Uterus (tissue), 4 donors: ENCODE measurements at places on chromosomes 3 and 15. TPM values are rescaled to one million over a fixed set of nuclear protein-coding genes. Genes with fewer than 3 reads are reported as not detected.

GRCh38 chr3:127316685-127317084 is 28.8 kb upstream of the PRR20G start:
- no peak overlapping the region for H3K4me3 ChIP-seq
- DNase-seq, result no peak
- no peaks in the 10 kb centered on the region for H3K36me3 ChIP-seq
- H3K27me3 ChIP-seq, result no peaks in the 10 kb centered on the region

GRCh38 chr3:4207672-4208071 is 95.5 kb upstream of the SETMAR start:
- no peak for DNase-seq
- H3K27ac ChIP-seq, result no peak overlapping the region
- H3K27me3 ChIP-seq, result no peaks in the 10 kb centered on the region
- no peaks in the 10 kb centered on the region for H3K4me1 ChIP-seq

DNA sequence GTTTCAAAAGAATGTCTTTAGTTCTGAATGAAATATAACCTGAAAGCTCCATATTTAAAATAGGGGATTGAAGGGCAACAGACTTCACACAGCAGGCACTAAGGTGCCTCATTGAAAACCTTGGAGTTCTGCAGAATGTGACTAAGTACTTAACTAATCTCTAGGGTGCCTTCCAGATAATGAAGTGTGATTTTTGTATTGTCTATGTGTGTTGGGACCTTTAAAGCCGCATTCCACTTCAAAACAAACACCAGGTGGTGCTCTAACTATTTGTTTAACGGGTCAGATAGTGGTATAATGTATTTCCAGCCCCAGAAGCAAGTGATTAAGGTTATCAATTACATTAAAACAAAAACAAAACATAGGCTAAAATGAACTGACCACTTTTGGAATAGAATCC is 28.0 kb downstream of the TFG start:
- no peak overlapping the region for H3K4me3 ChIP-seq
- DNase-seq, result no peak
- H3K4me1 ChIP-seq, result no peaks in the 10 kb centered on the region
- no peaks in the 10 kb centered on the region for H3K36me3 ChIP-seq
- no peaks in the 10 kb centered on the region for H3K27me3 ChIP-seq

DNA sequence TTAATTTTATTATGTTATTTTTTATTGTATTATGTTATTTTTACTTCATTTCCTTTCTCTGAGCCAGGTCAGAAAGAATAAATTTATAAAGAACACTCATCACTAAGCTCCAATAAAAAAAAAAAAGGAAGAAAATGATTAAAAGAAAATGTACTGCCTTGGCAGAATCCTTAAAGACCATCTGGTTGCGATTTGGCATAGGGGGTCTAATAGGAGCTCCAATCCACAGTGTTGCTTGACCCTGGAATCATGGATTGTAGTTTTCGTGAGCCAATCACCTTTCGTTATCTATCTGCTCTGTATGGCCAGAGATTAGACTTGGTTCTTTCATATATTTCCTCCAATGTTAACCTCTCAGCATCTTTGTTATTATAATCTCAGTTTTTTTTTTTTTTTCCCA is 421.8 kb upstream of the MCTP2 start:
- DNase-seq, result no peak
- H3K27me3 ChIP-seq, result no peaks in the 10 kb centered on the region
- no peaks in the 10 kb centered on the region for H3K36me3 ChIP-seq
- no peak overlapping the region for H3K4me3 ChIP-seq
- no peaks in the 10 kb centered on the region for H3K4me1 ChIP-seq
- no peak overlapping the region for H3K27ac ChIP-seq

GRCh38 chr15:55774113-55774970 is 31.4 kb upstream of the PRTG start:
- H3K4me1 ChIP-seq, result no peaks in the 10 kb centered on the region
- no peaks in the 10 kb centered on the region for H3K36me3 ChIP-seq

DNA sequence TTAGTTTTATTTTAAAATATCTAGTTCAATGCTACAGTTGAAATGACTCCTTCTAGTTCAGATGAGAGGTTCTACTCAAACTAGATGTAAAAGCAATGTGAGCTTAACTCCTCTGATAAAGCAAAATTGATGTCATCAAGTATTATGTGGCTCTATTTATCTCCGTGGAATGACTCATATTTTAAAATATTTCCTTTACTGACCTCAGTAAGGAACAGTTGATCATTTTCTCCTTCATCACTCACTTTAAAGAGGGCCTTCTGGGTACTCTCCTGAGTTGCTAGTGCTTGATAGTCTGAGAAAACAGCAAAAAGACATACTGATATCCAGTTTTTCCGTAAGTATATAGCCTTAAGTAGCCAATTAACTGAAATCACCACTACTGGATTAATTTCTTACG is 1099.3 kb downstream of the ROBO2 start:
- no peak overlapping the region for H3K27ac ChIP-seq
- DNase-seq, result no peak
- H3K27me3 ChIP-seq, result no peaks in the 10 kb centered on the region
- no peaks in the 10 kb centered on the region for H3K4me1 ChIP-seq
- H3K36me3 ChIP-seq, result no peaks in the 10 kb centered on the region

DNA sequence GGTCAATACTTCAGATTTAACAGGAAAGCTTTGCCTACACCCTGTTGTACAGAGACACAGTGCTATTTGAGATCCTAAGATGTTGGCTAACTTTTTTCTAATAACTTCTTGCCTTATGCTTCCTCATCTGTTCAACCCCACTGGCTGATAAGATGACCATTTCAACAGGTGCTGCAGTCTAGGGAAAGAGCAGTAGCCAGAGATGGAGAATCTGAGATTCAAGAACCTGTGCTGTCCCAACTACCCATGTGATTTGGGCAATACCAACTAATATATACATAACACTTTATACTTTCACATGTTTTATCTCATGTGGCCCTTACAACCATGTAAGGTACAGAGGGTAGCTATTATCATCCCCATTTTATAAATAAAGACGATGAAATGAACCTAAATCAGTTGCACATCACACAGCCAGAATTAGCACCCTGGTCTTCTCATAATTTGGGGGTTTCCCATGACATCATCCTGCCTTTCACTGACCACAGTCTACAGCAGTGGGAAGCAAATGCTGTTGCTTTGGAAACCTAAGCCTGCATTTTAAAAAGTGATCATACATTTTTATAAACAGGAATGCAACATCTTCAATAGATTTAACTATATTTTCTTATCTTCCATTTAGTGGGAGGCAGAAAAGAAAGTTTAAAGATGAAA is 9.7 kb downstream of the TTC23 start:
- no peaks in the 10 kb centered on the region for H3K36me3 ChIP-seq
- DNase-seq, result no peak
- H3K27ac ChIP-seq, result no peak overlapping the region
- H3K27me3 ChIP-seq, result no peaks in the 10 kb centered on the region
- no peak overlapping the region for H3K4me3 ChIP-seq

The SLC28A2 gene
- not detected for total RNA-seq

The ARGFX gene
- total RNA-seq, result not detected

The DUOXA1 gene
- total RNA-seq, result not detected

DNA sequence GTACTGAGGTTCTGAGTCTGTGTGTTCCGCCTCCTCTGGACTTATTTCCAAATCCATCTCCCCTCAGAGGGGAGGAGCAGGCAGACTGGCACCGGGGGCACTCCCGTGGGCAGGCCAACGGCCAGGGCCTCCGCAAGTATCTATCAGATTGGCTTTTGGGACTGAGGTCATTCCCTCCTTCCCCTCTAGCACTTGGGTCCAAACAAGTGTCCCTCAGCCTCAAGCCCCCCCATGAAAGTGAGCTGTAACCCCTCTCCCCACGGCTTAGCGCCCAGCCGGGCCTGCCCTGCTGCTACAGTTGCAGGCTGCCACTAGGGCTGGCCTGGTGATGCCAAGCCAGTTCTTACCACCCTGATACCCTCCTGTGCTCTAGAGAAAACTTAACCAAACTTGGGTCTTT is 17.4 kb downstream of the ITGA11 start:
- DNase-seq, result peak; percentile 17
- peaks cover 39% of the 10 kb centered on the region for H3K4me1 ChIP-seq
- H3K27me3 ChIP-seq, result no peaks in the 10 kb centered on the region
- no peak overlapping the region for H3K4me3 ChIP-seq
- H3K27ac ChIP-seq, result peak overlapping the region; percentile 89

DNA sequence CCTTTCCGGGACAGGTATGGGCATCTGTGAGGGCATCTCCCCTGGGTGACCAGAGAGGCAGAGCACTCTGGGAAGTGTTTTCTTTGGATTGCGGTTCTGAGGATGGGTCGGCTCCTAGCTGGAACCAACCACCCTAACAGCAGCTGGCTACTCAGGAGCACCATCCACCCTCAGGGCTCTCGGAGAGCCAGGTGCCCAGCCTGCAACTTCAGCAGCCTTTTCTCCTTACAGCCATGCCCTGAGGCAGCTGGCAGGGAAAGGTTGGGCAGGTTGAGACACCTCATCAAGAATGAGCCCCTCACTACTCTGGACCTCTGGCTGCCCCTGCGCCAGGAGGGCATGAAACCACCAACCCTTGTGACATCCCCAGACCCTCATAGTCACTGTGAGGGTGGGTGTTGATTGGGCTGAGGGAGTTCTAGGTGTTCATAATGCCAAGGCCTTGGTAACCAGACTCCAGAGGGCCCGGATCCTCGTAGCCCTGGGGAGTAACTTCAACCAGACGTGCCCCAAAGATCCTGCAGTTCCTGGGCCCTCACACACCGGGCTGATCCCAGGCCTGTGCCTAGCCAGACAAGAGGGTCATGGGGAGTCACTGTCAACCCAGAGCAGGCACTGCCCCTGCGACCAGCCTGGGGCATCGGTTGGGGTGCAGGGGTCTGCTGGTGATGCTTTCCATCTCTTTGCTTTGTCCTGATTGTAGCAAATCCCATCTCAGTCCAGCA is 114.4 kb upstream of the ABHD17C start:
- no peaks in the 10 kb centered on the region for H3K4me1 ChIP-seq
- no peaks in the 10 kb centered on the region for H3K36me3 ChIP-seq
- no peaks in the 10 kb centered on the region for H3K27me3 ChIP-seq

DNA sequence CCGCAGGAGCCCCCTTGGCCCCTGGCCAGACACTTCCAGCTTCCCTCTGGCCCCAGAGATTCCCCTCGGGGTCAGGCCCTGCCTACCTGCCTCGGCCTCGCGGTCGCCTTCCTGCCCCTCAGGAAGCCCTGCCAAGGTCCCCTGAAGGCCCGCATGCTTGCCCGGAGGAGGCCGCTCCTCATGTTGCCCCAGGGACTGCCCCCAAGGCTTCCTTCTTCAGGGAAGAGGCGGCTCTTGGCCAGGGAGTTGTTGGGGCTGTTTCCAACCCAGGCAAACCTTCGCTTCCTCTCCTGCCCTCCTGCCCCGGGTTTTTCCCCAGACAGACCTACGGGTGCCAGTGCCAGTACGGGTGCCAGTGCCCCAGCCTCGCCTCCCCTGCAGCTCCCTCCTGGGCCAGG is 13.5 kb upstream of the MUC4 start:
- no peak overlapping the region for H3K4me3 ChIP-seq
- H3K27me3 ChIP-seq, result no peaks in the 10 kb centered on the region
- no peak overlapping the region for H3K27ac ChIP-seq
- no peaks in the 10 kb centered on the region for H3K4me1 ChIP-seq

DNA sequence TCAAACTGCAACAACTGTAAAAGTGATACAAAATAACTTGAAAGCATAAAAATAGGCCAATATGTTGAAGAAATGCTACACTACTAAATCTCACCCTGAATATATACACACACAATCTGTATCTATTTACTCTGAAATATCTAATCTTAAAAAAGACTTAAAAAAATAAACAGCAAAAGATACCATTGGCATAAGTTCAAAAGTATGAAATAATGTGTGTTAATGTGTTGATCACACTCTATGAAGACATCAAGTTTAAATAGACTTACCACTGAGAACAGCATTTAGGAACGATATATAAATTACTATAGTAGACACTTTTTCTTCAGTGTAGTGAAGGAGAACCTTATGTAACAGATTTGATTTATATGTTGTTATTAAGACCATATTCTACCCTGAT is 14.1 kb upstream of the SATB1 start:
- H3K27me3 ChIP-seq, result peaks cover 3% of the 10 kb centered on the region
- no peaks in the 10 kb centered on the region for H3K36me3 ChIP-seq
- no peak for DNase-seq

- no peak overlapping the region for H3K27ac ChIP-seq
- no peaks in the 10 kb centered on the region for H3K36me3 ChIP-seq
- H3K4me1 ChIP-seq, result peaks cover 16% of the 10 kb centered on the region
- no peak overlapping the region for H3K4me3 ChIP-seq
- no peak for DNase-seq
- no peaks in the 10 kb centered on the region for H3K27me3 ChIP-seq
These were observed 2.8 kb downstream of the TMEM115 start for GRCh38 chr3:50356553-50356952.

The UBAP1L gene
- total RNA-seq, result 2.6 TPM

- DNase-seq, result no peak
- no peak overlapping the region for H3K27ac ChIP-seq
These were observed 112.1 kb upstream of the AGBL1 start for GRCh38 chr15:85967553-85967952.

The PDIA3 gene
- 217 TPM for total RNA-seq

DNA sequence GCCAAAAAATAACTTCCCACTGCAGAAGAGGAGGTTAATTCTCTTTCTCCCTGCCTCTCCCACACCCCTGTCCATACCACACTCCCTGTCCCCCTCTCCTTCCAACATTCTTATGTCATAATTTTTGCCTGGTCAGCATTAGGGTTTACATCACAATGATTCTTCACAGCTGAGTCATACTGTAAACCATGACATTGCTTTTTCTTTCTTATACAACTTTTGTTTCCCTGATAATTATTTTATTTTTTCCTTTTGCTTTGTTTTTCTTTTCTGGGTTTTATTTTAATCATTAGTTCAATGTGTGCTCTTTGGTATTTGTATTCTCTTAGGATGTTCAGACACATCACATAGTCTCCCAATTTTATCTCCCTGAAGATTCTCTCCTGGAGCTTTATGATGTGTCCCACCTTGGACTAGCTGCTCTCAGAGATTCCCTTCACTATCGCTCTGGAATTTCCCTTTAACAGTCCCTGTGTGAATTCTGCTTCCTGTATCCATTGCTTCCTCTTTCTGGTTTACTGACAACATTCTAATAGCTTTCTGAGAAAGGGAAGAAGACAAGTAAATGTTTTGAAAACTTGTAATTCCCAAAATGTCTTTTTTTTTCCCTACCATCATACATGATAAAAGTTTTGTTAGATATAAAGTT is 70.7 kb downstream of the SOX2 start:
- DNase-seq, result no peak
- H3K4me3 ChIP-seq, result no peak overlapping the region

The SLC12A1 gene
- total RNA-seq, result not detected

- no peaks in the 10 kb centered on the region for H3K36me3 ChIP-seq
- no peak overlapping the region for H3K27ac ChIP-seq
- no peaks in the 10 kb centered on the region for H3K27me3 ChIP-seq
- no peak overlapping the region for H3K4me3 ChIP-seq
These were observed 16.5 kb upstream of the FGF7 start for GRCh38 chr15:49406352-49407118.

The CPA3 gene
- total RNA-seq, result 2.4 TPM
